ENCODE measurements at places on chromosomes 4 and X.
A peak's percentile ranks its signal among the peaks of the same experiment; 100 is the strongest.

GRCh38 chr4:123672987-123673386, 276.4 kb downstream of the SPRY1 start:
- DNase-seq = peak; percentile 7
- H3K27me3 ChIP-seq = no peaks in the 10 kb centered on the region
- no peak overlapping the region for H3K4me3 ChIP-seq
- H3K27ac ChIP-seq = peak overlapping the region; percentile 31
- peaks cover 7% of the 10 kb centered on the region for H3K36me3 ChIP-seq
- H3K4me1 ChIP-seq = peaks cover 29% of the 10 kb centered on the region

- no peak overlapping the region for H3K27ac ChIP-seq
- no peaks in the 10 kb centered on the region for H3K4me1 ChIP-seq
- no peak for DNase-seq
- H3K36me3 ChIP-seq = no peaks in the 10 kb centered on the region
Measured at GRCh38 chr4:7423391-7423790, 11.3 kb downstream of the PSAPL1 start.

DNA sequence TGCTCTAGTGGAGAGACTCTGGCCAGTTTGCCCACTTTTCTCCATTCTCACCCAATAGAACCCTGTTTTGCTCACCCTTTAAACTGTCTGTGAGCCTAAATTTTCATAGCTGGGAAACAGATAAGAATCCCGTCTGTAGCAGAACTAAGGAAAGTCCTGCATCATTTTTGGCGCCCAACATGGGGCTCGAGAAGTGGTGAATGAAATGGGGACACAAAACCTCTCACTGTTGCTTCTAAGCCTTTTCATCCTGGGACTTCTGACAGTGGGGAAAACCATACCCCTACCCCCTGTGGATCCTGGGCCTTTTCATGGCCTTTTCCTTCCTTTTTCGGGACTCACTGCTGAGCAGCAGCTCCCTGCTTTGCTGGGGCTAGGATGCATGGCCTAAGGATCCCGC, 189.9 kb downstream of the INPP4B start:
- no peak overlapping the region for H3K4me3 ChIP-seq
- H3K27me3 ChIP-seq = peaks cover 2% of the 10 kb centered on the region
- DNase-seq = no peak
- H3K27ac ChIP-seq = no peak overlapping the region
- peaks cover 70% of the 10 kb centered on the region for H3K36me3 ChIP-seq
- H3K4me1 ChIP-seq = no peaks in the 10 kb centered on the region

- no peaks in the 10 kb centered on the region for H3K36me3 ChIP-seq
- no peaks in the 10 kb centered on the region for H3K4me1 ChIP-seq
- H3K27me3 ChIP-seq = peaks cover 2% of the 10 kb centered on the region
- H3K27ac ChIP-seq = no peak overlapping the region
- DNase-seq = no peak
Measured at GRCh38 chr4:120763650-120764049, 158.9 kb downstream of the PRDM5 start.

GRCh38 chr4:963276-964225, 9.8 kb downstream of the DGKQ start:
- DNase-seq = no peak
- 0 out of 2 replicates have a peak, but pooled peaks cover 2% of the 10 kb centered on the region for H3K36me3 ChIP-seq
- H3K4me3 ChIP-seq = no peak overlapping the region
- H3K27me3 ChIP-seq = peaks cover 6% of the 10 kb centered on the region
- H3K27ac ChIP-seq = no peak overlapping the region
- no peaks in the 10 kb centered on the region for H3K4me1 ChIP-seq

DNA sequence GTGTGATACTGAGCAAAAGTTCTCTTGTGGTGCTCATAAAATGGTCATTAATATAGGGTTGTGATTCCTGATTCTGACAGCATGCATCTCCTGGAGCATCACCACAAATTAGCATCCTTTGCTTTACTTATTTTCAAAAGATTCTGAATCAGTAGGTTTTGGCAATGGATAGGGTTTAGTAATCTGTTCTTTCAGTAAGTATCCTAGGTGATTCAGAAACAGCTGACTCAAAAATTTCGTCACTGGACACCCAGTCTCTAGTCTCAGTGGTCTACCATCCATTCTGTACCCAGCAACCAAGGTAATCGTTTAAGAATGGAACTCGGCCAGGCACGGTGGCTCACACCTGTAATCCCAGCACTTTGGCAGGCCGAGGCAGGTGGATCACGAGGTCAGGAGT, 4.1 kb downstream of the CBLL2 start:
- H3K27ac ChIP-seq = no peak overlapping the region
- peak; percentile 4 for DNase-seq

- DNase-seq = no peak
- H3K36me3 ChIP-seq = no peaks in the 10 kb centered on the region
- H3K27ac ChIP-seq = no peak overlapping the region
- H3K27me3 ChIP-seq = peaks cover 2% of the 10 kb centered on the region
Measured at GRCh38 chr4:183399126-183399522, 45.3 kb upstream of the CDKN2AIP start.

DNA sequence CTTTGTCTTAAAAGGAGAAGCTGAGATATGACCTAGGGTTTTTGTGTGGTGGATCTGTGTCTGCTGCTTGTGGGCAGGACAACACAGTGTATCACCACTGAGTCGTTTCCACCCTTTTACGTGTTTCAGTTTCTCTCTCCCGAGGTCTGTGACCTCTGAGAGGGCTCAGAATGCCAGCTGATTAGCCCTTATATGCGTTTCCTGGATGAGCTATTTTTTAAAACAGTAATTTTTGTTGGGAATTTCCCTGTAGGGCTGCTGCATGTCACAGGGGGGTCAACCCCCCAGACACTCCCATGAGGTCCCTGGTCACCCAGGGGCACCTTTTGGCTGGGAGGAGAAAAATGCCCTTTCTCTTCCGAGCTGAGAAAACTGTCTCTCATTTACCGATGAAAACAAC, 170.4 kb upstream of the CASK start:
- H3K36me3 ChIP-seq = no peaks in the 10 kb centered on the region
- no peaks in the 10 kb centered on the region for H3K27me3 ChIP-seq
- peak overlapping the region; percentile 78 for H3K4me3 ChIP-seq
- no peak for DNase-seq
- H3K27ac ChIP-seq = peak overlapping the region; percentile 90
- peaks cover 51% of the 10 kb centered on the region for H3K4me1 ChIP-seq

DNA sequence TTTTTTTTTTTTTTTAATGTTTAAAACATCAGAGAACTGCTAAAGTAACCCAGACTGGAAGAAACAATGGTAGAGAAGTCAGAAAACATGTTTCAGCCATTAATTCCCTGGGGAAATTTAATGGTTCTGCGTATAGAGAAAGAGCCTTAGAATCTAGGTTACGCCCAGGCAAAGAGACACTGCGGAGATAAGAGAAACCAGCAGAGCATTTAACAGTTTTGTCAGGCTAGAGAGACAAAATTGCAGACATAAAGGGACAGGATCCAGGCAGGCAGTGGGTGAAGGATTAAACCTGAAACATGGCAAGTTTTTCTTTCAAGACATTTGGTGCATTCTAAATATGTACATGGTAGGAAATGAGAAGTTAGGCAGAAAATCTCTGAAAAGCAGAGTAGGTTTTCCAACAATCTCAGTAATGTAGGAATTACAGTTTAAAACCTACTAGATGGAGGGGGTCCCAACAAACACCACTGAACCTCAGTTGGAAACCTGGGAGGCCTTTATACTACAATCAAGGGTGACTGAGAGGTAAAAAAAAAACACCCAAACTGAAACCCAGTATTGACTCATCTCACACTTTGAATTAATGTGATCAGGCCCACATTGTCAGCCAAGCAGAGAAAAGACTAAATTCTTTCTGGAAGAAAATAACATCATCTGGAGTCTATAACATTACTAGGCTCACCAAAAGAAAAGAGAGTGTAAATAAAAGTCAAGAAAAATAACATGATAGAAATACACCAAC, 254.2 kb upstream of the NWD2 start:
- no peak overlapping the region for H3K4me3 ChIP-seq
- H3K27ac ChIP-seq = no peak overlapping the region
- H3K36me3 ChIP-seq = no peaks in the 10 kb centered on the region
- H3K4me1 ChIP-seq = no peaks in the 10 kb centered on the region

GRCh38 chr4:56788081-56788480, 33.4 kb downstream of the SPINK2 start:
- DNase-seq = no peak
- peaks cover 26% of the 10 kb centered on the region for H3K27me3 ChIP-seq

- peaks cover 4% of the 10 kb centered on the region for H3K27me3 ChIP-seq
- DNase-seq = peak; percentile 61
- H3K27ac ChIP-seq = peak overlapping the region; percentile 26
- H3K4me3 ChIP-seq = no peak overlapping the region
- no peaks in the 10 kb centered on the region for H3K36me3 ChIP-seq
Measured at GRCh38 chrX:119698845-119699244, 5.9 kb upstream of the SEPTIN6 start.

- peak overlapping the region; percentile 4 for H3K27ac ChIP-seq
- H3K4me1 ChIP-seq = peaks cover 79% of the 10 kb centered on the region
- H3K27me3 ChIP-seq = no peaks in the 10 kb centered on the region
- no peak for DNase-seq
- H3K36me3 ChIP-seq = peaks cover 5% of the 10 kb centered on the region
Measured at GRCh38 chr4:123233136-123233768, 163.3 kb upstream of the SPRY1 start.

DNA sequence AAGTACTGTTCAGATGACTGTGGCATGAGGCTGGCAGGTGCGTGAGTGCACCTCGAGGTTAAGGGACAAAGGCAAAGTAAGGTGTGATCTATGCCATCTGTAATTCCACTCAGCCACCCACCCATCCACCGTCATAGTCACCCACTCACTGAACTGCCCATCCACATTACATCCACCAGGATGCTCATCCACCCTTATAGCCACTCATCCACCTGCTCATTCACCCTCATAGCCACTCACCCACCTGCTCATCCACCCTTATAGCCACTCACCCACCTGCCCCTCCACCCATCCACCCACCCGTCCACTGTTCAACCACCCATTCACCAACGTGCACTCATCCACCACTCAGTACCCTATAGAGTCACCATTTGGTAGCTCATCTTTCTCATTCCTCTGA, 64.1 kb upstream of the UXT start:
- H3K27ac ChIP-seq = no peak overlapping the region
- H3K4me3 ChIP-seq = no peak overlapping the region
- no peaks in the 10 kb centered on the region for H3K36me3 ChIP-seq
- DNase-seq = no peak
- H3K4me1 ChIP-seq = no peaks in the 10 kb centered on the region
- peaks cover 6% of the 10 kb centered on the region for H3K27me3 ChIP-seq

- H3K27me3 ChIP-seq = peaks cover 47% of the 10 kb centered on the region
- peaks cover 8% of the 10 kb centered on the region for H3K36me3 ChIP-seq
- DNase-seq = peak; percentile 65
- no peak overlapping the region for H3K27ac ChIP-seq
- H3K4me3 ChIP-seq = peak overlapping the region; percentile 21
- H3K4me1 ChIP-seq = peaks cover 11% of the 10 kb centered on the region
Measured at GRCh38 chr4:84503495-84504437, 4.7 kb upstream of the NKX6-1 start.

GRCh38 chr4:122700178-122700725, 32.3 kb upstream of the BBS12 start:
- H3K36me3 ChIP-seq = no peaks in the 10 kb centered on the region
- no peak for DNase-seq
- H3K27ac ChIP-seq = no peak overlapping the region
- H3K4me1 ChIP-seq = peaks cover 13% of the 10 kb centered on the region

DNA sequence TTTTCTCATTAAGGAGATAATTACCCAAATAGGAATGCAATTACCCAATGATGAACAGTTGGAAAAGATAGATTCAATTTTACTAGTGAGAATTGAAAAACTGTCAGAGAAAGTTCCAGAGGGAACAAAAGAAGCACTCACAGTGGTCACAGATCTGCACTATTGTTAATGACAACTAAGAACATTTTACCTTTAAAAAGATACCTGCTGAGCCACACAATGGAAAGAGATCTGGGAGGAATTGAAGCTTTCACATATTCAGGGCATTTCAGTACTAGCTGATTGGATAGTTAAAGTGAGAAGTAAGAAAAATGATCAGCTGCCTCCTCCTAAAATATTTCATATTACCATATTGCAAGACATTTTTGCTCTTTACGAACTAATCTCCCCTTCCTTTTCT, 1822.2 kb downstream of the STIM2 start:
- DNase-seq = no peak
- no peaks in the 10 kb centered on the region for H3K27me3 ChIP-seq
- H3K4me3 ChIP-seq = no peak overlapping the region
- H3K27ac ChIP-seq = no peak overlapping the region
- peaks cover 8% of the 10 kb centered on the region for H3K4me1 ChIP-seq
- H3K36me3 ChIP-seq = no peaks in the 10 kb centered on the region

DNA sequence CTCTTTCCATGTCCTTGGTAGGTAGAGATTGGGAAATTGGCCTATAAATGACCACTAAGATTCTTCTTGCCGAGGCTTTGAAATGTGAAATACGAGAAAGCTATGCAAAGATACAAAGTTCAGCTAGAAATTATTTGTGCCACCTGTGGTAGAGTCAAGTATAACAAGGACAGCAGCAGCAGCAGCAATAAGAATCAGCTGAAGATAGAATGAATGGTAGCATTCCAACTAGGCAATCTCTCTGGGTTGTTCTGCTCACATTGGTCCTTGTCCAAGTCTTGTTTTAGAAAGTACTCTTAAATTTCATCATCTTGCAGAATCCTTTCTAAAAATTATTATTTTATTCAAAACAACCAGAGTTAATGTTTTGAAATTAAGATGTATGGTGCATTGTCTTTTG, 67.8 kb upstream of the PCDH10 start:
- no peak overlapping the region for H3K27ac ChIP-seq
- no peak overlapping the region for H3K4me3 ChIP-seq
- DNase-seq = peak; percentile 2
- peaks cover 2% of the 10 kb centered on the region for H3K27me3 ChIP-seq
- H3K4me1 ChIP-seq = no peaks in the 10 kb centered on the region

DNA sequence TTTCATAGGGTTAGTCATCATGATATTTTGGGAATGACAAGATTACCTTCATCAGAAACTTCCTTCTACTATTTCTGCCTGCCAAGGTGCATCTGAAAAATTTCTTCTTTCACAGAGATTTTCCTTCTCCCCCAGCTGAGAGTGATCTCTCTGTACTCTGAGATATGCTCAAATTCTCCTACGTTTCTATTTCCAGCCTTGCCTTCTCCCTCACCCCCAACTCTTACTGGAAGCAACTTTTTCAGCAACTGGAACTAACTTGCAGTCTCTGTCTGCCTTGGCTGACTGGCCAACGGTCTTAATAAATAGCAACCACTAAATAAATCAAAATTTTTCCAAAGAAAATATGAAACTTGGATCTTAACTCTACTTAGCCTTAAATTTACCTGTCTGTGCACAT, 122.3 kb downstream of the MAML3 start:
- peaks cover 17% of the 10 kb centered on the region for H3K4me1 ChIP-seq
- no peak for DNase-seq
- no peak overlapping the region for H3K27ac ChIP-seq
- no peak overlapping the region for H3K4me3 ChIP-seq

DNA sequence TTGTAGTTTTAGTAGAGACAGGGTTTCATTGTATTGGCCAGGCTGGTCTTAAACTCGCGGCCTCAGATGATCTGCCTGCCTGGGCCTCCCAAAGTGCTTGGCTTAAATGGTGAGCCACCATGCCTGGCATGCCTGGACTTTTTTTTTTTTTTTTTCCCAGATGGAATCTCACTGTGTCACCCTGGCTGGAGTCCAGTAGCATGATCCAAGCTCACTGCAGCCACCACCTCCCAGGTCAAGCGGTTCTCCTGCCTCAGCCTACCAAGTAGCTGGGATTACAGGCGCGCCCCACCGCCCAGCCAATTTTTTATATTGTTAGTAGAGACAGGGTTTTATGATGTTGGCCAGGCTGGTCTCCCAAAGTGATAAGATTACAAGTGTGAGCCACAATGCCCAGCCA, 8.4 kb downstream of the UBE2K start:
- peak; percentile 73 for DNase-seq
- peaks cover 31% of the 10 kb centered on the region for H3K4me1 ChIP-seq
- H3K27ac ChIP-seq = peak overlapping the region; percentile 85
- H3K36me3 ChIP-seq = peaks cover 9% of the 10 kb centered on the region

Measured in HFFc6 (cell line).